ENCODE measurements at places on chromosomes 5 and 9.
A peak's percentile ranks its signal among the peaks of the same experiment; 100 is the strongest.

GRCh38 chr9:113131689-113132151 lies 19.1 kb upstream of the SLC31A2 start:
- peak; percentile 14 for DNase-seq

GRCh38 chr5:1779021-1779680 lies 20.5 kb downstream of the MRPL36 start:
- no peak for DNase-seq

DNA sequence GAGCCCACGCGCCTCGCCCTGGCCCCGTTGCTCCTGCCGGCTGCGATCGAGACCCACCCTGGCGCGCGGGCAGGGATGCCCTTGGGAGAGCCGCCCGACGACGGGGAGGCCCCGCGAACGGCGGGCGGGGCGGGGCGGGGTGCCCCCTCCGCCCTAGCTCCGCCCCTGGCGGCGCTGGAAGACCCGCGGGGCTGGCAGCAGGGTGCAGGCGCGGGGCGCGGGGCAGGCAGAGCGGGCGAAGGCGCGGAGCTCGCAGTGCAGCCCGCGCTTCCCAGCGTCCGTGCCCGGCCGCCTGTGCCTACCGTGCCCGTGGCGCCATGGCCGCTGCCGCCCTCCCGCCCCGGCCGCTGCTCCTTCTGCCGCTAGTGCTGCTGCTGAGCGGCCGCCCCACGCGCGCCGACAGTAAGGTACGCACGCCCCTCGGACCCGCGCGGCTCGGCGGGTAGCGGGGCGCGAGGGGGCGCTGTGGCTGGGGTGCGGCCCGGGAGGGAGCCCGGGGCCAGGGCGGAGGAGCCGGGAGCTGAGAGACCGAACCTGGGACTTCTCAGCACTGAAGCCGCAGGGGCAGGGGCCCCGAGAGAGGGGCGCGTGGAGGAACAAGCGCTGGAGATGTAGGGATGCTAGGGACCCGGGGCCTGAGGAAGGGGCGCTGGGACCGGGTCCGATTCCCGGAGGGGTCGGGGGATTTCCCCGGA lies at the start of gene OLFML2A:
Gene OLFML2A (plus strand): TSS at position 180 of the 695 bp plus-strand sequence. CDS start 138 bp downstream, at position 318.
- no peak for DNase-seq

GRCh38 chr5:141573489-141574121 lies 45.2 kb downstream of the DIAPH1 start:
- no peak for DNase-seq

GRCh38 chr5:87649455-87649854 lies 236.7 kb upstream of the CCNH start:
- DNase-seq = no peak

DNA sequence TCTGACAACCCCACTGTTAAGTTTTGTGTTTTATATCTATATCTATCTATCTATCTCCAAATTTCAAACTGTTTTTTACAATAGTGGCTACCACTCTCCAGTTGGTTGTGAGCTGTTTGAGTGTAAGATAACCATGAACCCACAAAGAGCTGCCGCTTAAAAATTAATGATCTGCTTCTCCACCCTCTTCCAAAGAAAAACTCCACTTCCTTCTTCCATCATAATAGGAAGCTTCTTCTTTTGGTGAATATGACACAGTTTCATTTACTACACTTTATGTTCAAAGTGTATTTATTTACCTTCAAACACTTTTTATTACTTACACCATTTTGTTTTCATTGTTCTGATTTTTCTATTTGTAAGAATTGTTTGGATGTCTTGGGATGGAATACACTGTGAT lies 37.9 kb downstream of the SPZ1 start:
- peak; percentile 13 for DNase-seq

DNA sequence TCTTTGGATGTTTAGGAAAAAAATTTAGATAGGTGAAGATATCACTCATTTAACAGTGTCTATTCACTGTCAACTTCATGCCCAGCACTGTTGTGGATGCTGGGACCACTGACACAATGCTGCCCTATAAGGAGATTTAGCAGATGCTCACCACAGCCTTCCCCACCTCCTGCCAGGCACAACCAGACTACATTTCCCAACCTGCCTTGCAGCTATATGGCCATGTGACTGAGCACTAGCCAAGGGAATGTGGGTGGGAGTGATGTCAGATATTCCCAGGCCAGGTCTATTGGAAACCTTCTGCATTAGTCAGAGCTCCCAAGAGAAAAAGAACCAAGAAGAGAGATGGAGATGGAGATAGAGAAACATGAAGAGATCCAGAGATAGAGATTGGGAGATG lies 302.6 kb upstream of the TAS2R1 start:
- DNase-seq = no peak

- no peak for DNase-seq
Measured at GRCh38 chr5:116032991-116033390, 719 bp downstream of the ARL14EPL start.

DNA sequence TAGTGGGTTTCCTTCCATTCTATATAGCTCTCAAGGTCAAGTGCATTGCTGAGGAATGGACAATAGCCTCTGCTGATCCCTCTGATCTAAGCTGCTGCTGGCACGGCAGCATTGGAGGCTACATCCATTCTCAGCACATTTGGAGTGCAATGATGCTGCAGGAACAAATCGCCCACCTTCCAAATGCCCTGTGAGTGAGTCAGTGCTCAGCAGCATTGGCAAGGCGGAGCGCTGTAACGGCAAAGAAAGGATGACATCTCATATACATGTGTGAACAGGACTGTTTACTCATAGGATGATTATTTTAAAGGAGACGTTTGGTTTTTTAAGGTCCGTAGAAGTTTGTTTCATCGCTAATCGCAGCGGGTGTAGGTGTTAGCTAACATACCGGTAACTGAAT lies 408.7 kb downstream of the ARHGEF28 start:
- DNase-seq = no peak

DNA sequence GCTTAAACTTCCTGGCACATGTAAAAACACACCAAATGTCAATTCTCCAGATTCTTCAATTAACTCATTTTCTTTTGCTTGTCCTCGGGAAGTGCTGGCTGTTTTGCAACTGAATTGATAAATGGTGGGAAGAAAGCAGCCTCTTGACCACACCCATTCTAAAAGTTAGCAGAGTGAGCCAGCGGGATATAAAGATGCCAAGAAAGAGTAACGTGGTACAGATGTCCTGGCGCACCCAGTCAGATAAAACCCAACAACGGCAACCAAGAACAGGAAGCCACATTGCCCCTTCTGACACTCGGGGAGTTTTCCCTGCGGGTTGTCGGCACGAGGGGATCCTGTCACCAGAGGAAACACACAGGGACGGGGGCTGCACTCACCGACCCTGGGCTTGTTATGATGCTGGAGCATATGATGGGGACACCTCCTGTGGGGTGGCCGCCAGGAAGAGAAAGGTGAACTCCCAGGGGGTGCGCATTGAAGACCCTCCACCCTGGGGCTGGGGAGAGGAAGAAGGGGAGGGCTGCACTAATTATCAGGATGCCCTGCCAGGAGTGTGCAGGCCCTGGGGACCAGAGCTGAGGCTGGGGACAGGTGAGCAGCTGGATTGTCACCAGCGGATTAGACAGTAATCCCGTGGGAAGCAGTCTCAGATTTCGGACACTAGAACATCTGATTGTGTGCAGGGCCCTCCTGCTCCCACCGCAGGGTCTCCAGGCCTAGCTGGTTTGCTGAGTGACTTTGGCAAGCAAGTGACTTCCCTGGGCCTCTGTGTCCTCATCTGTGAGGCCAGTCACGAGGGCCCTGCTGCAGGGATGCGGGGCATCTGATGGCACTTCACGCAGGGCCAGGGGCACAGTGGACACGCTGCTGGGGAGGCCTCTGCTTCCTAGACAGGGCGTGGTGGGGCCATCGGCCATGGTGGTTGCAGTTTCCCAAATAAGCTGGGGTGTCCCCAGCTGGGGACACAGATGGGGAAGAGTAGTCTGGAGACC lies 59.2 kb downstream of the CRB2 start:
- no peak for DNase-seq

DNA sequence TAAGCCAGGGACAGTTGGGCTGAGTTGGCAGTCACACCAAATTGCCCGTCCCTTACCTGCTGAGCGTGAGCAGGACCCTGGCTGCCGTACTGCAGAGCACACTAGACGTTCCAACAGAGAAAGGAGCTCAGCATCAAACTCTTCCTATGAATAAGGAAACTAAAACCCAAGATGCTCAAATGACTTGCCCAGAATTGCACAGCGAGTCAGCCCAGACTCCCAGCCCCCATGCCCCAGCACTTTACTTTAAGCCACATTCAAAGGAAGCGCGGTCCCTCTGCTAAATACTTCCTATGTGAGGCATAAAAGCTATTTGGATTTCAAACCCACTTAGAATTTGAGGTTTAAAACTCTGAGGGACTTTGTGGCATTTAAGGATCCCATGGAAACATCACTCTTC lies 23.9 kb downstream of the PAX5 start:
- DNase-seq = no peak

GRCh38 chr9:134419684-134420076 lies 93.4 kb downstream of the RXRA start:
- no peak for DNase-seq

GRCh38 chr5:101534491-101535110 lies 631.5 kb upstream of the ST8SIA4 start:
- DNase-seq = no peak

- peak; percentile 48 for DNase-seq
Measured at GRCh38 chr9:99222416-99223270, 561 bp downstream of the SEC61B start.

DNA sequence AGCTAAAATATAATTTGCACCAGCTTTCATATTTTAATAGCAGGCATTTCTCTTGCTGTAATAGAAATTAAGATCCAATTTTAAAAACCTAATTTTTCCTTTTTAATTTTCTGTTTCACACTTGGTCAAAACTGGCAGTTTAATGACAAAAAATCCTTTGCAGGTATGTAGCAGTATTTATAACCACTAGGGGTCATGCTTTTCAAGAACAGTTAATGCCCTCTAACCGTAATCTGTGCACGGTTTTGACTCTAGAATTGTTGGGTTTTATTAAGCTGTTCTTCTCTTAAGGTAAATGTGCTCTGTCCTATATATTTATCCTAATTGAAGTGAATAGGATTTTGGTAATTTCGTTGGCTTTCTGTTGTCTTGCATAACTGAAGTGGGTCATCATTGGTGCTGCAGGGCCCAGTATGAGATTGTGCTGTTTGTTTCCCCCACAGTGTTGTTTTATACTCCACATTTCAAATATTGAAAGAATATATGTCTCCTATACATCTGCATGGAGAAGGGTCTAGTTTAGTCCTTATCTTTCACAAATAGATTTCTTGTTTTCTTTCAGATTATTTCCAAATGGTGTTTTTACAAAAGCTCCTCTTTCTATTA lies 107.4 kb downstream of the SCAMP1 start:
- DNase-seq = peak; percentile 43

GRCh38 chr9:4762886-4763541 lies 22.0 kb upstream of the AK3 start:
- DNase-seq = peak; percentile 87

DNA sequence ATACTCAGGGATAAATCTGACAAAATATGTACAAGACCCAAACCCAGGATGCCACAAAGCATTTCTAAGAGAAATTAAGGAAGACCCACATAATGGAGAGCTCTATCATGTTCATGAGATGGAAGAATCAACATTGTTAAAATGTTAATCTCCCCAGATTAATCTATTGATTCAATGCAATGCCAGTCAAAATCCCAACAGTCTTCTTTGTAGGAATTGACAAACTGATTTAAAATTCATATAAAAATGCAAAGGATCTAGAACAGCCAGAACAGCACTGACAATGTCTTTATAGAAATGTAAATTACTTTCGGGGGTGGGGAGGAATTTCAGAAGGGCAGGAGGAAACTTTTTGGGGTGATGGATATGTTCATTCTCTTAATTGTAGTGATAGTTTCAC lies 281.6 kb upstream of the SEMA6A start:
- no peak for DNase-seq

- no peak for DNase-seq
Measured at GRCh38 chr5:149840226-149840825, 104.3 kb downstream of the PDE6A start.

GRCh38 chr5:73506459-73506955 lies 8.3 kb downstream of the BTF3 start:
- DNase-seq = no peak

GRCh38 chr5:156147944-156148285 lies 179.0 kb upstream of the SGCD start:
- no peak for DNase-seq

Measured in inflammatory macrophage (primary cell).